ENCODE measurements at places on chromosomes 13 and 19.

DNA sequence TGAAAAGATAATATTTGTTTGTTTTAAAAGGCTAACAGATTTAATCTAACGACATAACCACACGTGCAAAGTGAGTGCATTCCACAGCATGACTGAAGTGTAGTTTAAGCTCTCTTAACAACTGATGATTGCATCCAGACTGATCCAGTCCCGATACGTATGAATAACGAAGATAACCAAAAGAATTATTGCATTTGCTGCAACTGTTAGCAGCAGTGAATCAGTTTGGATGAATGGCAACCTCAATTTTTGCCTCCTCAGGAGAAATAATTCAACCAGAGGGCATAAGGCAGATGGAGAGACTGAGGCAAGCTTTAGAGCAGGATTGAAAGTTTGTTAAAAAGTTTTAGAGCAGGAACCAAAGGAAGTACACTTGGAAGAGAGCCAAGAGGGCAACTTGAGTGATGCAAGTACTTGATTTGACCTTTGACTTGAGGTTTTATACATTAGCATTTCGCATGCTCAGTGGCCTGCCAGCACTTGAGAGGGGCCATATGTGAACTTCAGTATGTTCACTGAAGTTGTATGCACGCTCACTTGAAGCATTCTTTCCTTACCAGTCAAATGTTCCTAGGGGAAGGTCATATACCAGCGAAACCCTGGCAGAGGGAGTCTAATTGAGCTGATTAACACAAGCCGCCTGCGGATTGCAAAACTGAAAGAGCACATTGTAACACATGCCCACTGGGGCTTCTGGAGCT lies 835.0 kb upstream of the PCDH20 start:
- DNase-seq, result no peak

DNA sequence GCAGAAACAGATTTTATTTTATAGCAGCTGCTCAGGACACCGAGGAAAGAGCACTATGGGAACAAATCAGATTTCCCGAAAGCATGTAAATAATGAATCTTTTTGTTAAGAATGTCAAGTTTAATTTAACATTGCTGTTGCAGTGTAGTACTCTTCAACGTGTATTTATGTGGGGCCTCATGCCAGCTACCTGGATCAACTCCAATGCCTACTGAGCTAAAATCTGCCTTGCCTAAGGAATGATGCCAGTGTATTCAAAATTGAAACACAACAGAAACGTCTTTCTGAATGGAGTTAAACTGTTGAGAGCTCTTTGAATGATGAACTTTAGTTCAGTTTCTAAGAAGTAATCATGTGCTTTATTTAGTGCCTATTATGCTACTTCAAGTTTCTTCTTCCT lies 1379.8 kb upstream of the ATXN8OS start:
- DNase-seq, result no peak

- DNase-seq, result no peak
These were observed 69.4 kb upstream of the SPATA13 start for GRCh38 chr13:24091080-24091479.

GRCh38 chr13:113845723-113846635 lies 17.9 kb downstream of the GAS6 start:
- no peak for DNase-seq

- DNase-seq, result no peak
These were observed 5.2 kb downstream of the TLE6 start for GRCh38 chr19:2982561-2982960.

DNA sequence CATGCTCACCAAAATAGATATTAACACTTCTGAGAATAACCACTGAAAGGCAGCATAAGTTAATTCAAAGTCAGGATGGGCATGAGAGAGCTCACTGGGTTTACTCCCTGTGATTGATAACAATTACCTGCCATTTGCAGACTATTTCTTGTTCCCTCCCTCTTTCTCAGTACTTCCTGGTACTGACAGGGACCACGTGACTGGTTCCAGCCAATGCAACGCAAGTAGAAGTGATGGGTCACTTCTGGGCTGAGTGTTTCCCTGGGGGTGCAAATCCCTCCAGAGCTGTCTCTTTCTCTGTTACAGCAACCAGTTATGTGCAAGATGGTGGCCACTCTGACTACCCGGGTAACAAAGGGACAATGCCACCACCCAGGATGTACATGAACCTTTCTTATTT lies 118.8 kb downstream of the EFNB2 start:
- DNase-seq, result no peak

DNA sequence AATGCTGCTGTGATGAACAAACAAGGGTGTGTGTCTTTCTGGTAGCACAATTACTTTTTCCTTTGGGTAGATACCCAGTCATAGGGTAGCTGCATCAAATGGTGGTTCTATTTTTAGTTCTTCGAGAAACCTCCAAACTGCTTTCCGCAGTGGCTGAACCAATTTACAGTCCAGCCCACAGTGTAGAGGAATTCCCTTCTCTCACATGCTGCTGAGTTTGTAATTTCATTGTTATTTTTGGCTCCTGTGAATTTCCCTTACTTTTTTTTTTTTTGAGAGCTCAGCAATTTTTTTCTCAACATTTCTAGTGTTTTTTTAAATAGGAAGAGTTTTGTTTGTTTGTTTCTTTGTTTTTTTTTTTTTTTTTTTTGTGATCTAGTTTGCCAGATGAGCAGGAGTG lies 37.5 kb upstream of the ADGRE1 start:
- DNase-seq, result no peak

DNA sequence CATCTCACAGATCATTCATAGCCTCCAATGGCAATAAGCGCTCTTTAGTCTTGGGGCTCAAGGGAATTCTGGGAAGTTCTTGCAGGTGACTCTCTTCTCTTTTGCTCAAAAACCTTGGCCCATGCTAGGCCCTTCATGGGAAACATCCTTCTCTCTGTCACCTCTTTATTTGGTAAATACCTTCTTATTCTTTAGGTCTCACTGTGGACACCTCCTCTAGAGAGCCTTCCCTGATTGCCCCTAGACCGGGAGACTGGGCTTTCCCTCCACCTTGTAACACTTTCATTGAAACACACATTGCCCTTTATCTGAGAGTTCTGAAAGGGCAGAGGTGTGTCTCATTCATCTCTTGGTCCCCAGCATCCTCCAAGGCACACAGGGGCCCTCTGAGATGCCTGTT lies 1.9 kb downstream of the C19orf81 start:
- DNase-seq, result no peak

GRCh38 chr13:111559612-111560403 lies 239.4 kb downstream of the TEX29 start:
- DNase-seq, result no peak

DNA sequence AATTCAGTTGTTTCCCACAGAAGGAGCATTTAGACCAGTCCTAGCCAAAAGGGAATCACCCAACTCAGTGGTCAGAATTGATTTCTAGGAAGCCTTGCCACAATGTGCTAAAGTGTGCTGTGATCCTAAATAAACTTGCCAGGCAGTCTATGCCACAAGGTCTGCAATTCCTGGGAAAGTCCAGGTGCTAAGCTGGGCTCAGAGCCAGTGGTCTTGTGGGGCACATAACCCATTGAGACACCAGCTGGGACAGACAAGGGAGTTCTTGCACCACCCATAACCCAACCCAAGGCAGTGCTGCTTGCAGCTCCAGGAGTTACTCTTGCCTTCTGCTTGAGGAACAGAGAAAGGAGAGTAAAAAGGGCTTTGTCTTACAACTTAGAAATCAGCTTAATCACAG lies 489.5 kb upstream of the SPRY2 start:
- DNase-seq, result no peak

DNA sequence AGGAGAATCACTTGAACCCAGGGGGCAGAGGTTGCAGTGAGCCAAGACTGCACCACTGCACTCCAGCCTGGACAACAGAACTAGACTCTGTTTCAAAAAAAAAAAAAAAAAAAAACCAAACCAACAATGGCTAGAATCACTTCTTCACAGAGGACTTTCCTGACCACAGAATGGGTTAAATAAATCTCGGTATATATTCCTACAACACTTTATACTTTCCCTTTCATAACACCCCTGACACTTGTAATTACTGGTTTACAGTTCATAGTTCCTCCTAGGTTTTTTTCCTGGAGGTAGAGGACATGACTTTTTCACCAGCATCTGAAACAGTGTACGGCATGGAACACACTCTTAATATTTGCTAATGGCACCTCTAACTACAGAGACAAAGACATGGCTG lies 31.4 kb downstream of the ZDHHC20 start:
- no peak for DNase-seq

DNA sequence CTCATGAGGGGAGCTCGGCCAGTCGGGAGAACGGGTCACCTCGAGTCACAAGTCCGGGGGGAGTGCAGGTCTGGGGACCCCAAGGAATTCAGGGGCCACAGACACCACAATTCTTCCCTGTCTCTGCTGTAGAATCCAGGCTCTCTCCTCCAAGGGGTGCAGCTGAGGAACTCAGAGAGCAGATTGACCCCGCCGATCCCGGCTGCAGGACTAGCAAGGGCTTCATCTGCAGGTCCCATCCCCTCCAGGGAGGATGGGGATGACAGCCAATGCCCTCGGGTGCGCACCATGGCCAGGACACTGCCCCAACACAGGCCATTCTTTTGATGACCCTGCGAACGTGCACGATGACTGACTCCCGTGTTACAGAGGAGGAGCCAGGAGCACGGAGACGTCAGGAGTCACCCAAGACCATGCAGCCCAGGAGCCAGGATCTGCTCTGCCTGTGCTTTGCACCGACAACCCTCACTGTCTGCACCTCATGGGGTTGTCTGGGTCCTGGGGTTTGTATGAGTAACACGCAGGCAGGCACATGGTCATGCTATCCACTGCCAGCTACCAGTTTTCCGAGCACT lies 48.5 kb upstream of the TUBGCP3 start:
- DNase-seq, result no peak

DNA sequence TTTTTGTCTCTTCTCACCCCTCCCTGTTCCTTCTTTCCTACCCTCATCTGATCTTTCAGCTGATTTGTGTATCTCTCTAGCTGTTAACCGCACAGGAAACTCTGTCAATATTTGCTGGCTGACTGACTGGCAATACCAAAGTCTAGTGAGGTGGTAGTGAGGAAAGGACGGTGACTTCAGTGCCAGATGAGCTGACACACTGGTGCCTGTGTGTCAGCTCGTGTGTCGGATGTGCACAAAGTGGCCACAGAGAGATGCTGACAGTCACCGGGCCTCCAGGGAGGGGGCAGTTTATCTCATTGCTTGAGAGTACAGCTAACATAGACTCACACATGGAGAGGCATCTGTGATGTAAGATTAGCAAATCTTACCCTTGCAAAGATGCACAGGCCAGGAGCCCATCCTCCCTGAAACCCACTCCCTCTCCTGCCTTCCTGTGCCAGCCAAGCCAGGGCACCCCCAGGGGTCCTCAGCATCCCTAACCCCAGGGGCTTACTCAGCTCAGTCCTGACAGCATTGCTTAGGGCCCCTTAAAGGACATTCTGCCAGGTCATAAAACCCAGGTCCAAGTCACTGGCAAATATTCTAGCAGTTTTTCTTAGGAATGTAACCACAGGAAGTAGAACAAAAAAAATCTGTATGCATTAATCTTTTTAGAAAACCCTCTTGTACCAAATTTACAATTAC lies 80.2 kb downstream of the SHISA2 start:
- DNase-seq, result no peak

DNA sequence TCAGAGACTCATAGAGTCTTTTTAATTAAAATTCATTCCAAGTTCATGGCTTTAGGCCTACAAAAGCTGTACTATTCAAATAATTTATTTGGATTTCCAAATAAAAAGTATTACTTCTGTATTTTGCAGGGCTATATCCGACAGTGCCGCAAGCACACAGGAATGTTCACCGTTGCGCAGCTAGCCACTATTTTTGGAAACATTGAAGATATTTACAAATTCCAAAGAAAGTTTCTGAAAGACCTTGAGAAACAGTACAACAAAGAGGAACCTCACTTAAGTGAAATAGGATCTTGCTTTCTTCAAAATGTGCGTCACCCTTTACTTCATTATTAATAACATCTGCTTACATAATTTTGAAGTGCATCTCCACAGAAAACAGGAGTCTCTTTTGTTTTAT lies 20.5 kb upstream of the C1QTNF9 start:
- no peak for DNase-seq

- no peak for DNase-seq
These were observed 15.9 kb downstream of the SUGP1 start for GRCh38 chr19:19304186-19304965.

DNA sequence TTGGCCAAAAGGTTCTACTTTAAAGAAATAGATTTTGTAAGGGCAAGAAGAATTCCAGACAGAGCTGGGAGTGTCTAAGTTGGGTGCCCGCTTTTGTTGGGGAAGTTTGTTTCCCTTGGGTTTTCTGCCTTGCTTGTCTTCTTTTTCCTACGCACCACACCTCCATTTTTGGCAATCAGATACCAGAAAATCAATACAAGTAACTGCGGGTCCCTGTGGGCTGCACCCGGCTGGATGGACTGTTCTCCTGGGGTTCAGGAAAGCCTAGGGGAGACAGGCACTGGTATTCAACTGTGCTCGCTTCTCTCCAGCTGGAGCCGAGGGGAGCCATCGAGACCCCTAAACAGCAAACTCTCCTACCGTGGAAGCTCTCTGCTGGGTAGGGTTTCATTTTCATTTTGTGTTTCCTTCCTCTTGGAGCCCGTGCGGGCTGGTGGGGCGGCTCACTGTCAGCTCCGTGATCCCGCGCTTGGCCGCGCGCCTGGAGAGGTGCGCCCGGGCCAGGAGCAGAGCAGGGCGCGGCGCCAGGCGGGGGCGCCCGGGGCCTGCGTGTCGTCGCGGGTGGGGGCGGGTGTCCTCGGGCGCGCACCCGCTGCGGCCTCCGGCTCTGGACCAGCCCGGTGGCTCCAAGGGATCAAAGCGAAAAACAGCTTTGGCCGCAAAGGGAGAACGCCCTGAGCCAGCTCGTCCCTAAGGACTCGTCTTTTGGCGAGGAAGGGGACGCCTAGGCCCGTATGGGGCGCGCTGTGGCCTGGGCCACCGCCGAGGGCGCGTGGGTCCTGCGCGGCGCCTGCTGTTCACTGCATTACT lies 347.2 kb downstream of the ZNF536 start:
- no peak for DNase-seq

DNA sequence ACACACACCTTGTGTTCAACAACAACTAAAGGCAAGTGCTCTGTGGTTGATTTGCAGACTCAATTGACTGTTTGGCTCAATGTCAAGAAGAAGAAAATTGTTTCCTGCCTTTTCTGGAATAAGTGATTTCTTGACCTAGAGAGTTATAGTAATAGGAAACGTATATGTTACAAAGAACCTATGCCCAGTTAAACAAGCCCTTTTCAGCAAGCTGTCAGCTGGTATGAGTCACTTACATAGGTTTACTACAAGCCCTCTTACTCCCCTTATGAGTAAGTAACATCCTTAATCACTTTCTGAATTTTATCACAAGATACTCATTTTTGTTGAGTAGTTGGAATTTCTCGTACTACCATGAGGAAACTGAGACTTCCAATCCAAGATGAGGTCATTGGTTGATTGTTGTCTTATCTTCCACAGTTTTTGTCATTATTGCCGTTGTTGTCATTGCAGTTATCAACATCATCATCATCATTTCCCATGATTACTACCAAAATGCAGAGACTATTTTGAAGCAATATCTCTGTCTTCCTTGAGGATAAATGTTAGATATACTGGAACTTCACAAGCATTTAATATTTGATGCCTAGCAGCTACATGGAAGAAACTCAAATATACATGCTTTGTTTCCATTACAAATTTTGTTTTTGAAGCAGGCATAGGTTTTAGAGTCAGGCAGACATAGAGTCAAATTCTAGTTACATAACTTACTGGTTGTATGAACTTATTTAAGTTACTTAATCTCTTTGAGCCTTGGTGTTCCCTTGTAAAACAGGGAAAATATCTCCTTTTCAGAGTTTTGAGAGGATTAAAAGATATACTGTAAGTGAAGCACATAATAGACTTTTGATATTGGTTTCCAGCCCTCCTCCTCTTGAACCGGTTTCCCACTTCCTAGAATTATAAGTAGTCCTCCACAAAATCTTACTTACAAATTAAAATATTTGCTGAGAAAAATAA lies 106.0 kb downstream of the RAP2A start:
- DNase-seq, result no peak

Measured in NCI-H187 (cell line).